A673 (cell line): ENCODE measurements at places on chromosomes 4 and X. TPM values are rescaled to one million over a fixed set of nuclear protein-coding genes. Genes with fewer than 3 reads are reported as not detected.

DNA sequence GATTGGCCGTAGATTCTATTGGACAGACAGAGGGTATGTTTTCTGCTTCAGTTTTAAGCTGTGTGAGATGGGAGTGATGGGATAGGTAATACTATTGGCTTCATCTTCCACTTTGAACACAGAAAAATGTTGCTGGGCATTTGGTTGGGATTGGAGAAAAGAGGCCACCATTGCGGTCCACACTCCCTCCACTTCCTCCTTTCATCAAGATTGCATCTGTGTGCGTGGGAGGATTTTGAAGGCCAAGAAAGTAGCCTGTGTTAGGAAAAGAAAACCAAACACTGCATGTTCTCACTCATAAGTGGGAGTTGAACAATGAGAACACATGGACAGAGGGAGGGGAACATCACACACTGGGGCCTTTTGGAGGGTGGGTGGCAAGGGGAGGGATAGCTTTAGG, 56.4 kb downstream of the EGF start:
- no peaks in the 10 kb centered on the region for H3K4me1 ChIP-seq
- no peaks in the 10 kb centered on the region for H3K27me3 ChIP-seq
- peaks cover 6% of the 10 kb centered on the region for H3K36me3 ChIP-seq
- DNase-seq, result no peak

DNA sequence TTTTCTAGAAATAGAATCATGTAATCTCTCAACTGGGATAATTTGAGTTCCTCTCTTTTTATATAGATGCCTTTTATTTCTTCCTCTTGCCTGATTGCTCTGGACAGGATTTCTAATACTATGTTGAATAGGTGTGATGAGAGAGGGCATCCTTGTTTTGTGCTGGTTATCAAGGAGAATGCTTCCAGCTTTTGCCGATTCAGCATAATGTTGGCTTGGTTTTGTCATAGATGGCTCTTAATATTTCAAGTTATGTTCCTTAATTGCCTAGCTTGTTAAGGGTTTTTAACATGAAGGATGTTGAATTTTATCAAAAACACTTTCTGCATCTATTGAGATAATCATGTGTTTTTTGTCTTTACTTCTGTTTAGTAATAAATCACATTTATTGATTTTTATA, 58.7 kb downstream of the TMEM47 start:
- no peak overlapping the region for H3K27ac ChIP-seq
- no peaks in the 10 kb centered on the region for H3K36me3 ChIP-seq
- no peak overlapping the region for H3K4me3 ChIP-seq

GRCh38 chrX:150482537-150483206, 85.7 kb upstream of the MTM1 start:
- H3K27me3 ChIP-seq, result no peaks in the 10 kb centered on the region
- no peak overlapping the region for H3K4me3 ChIP-seq
- no peaks in the 10 kb centered on the region for H3K36me3 ChIP-seq
- no peak overlapping the region for H3K27ac ChIP-seq
- no peaks in the 10 kb centered on the region for H3K4me1 ChIP-seq

- H3K4me1 ChIP-seq, result no peaks in the 10 kb centered on the region
- H3K36me3 ChIP-seq, result no peaks in the 10 kb centered on the region
- DNase-seq, result no peak
- H3K27me3 ChIP-seq, result no peaks in the 10 kb centered on the region
- no peak overlapping the region for H3K4me3 ChIP-seq
Observed at GRCh38 chrX:135410861-135411627, 10.7 kb upstream of the SMIM10L2A start.

GRCh38 chrX:2875798-2876399, 47.2 kb downstream of the GYG2 start:
- no peak overlapping the region for H3K27ac ChIP-seq
- H3K36me3 ChIP-seq, result no peaks in the 10 kb centered on the region
- DNase-seq, result peak; percentile 57
- H3K4me1 ChIP-seq, result peaks cover 6% of the 10 kb centered on the region

GRCh38 chr4:83704786-83705185, 168.9 kb downstream of the GPAT3 start:
- no peak for DNase-seq
- no peaks in the 10 kb centered on the region for H3K27me3 ChIP-seq
- H3K4me3 ChIP-seq, result no peak overlapping the region
- no peak overlapping the region for H3K27ac ChIP-seq
- peaks cover 15% of the 10 kb centered on the region for H3K4me1 ChIP-seq

DNA sequence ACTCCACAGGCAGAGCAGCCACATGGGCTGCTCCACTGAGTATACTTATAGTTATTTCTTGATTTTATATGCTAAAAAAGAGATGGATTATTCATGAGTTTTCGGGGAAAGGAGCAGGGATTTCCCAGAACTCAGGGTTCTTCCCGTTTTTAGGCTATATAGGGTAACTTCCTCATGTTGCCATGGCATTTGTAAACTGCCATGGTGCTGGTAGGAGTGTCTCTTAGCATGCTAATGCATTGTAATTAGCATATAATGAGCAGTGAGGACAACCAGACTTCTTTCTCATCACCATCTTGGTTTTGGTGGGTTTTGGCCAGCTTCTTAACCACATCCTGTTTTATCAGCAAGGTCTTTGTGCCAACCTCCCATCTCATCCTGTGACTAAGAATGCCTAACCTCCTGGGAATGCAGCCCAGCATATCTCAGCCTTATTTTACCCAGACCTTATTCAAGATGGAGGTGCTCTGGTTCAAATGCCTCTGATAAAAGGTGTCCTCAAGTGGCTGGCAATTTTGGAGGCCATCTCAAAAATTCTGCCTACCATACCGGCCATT, 213.0 kb upstream of the VEGFC start:
- DNase-seq, result peak; percentile 26
- no peaks in the 10 kb centered on the region for H3K36me3 ChIP-seq
- no peak overlapping the region for H3K4me3 ChIP-seq
- H3K27me3 ChIP-seq, result peaks cover 3% of the 10 kb centered on the region

DNA sequence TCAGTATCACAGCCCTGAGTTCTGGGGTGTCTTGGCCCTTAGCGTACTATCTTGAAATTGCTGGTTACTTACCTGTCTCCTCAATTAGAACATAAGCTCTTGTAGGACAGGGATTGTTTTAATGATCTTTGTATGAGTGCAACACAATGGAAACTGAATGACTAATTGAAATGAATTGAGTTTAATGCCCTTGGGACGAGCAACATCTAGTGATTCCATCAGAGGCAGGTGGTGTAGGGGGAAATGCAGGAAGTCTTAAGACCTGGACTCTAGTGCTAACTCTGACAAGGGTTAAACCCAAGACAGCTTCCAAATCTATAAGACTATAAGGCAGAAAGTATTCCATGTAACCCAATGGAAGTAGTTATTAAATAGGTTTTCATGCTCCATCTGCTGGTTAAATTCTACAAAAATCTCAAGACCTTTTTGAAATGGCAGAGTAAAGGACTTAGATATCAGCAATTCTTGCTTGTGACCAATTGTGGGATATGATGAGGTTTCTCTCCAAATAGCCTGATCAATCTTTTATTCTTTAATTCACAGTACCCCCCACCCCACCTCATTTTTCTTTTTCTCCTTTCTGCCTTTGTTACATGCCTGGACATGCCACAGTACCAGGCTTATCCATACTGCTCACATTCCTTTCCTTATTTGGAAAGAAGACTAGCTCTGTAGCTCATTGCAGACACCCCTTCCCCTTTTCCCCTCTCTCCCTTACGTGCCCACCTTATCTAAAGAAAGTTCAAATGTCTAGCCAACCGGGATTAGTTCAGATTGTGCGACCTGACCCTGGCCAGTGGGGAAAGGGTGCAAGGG, 340.8 kb downstream of the PAPSS1 start:
- no peak overlapping the region for H3K4me3 ChIP-seq
- peak; percentile 81 for DNase-seq
- H3K27me3 ChIP-seq, result no peaks in the 10 kb centered on the region
- peak overlapping the region; percentile 44 for H3K27ac ChIP-seq

GRCh38 chr4:123024710-123025109, 102.3 kb upstream of the NUDT6 start:
- H3K27me3 ChIP-seq, result no peaks in the 10 kb centered on the region
- no peak overlapping the region for H3K27ac ChIP-seq
- no peaks in the 10 kb centered on the region for H3K36me3 ChIP-seq
- no peak overlapping the region for H3K4me3 ChIP-seq
- peaks cover 4% of the 10 kb centered on the region for H3K4me1 ChIP-seq

DNA sequence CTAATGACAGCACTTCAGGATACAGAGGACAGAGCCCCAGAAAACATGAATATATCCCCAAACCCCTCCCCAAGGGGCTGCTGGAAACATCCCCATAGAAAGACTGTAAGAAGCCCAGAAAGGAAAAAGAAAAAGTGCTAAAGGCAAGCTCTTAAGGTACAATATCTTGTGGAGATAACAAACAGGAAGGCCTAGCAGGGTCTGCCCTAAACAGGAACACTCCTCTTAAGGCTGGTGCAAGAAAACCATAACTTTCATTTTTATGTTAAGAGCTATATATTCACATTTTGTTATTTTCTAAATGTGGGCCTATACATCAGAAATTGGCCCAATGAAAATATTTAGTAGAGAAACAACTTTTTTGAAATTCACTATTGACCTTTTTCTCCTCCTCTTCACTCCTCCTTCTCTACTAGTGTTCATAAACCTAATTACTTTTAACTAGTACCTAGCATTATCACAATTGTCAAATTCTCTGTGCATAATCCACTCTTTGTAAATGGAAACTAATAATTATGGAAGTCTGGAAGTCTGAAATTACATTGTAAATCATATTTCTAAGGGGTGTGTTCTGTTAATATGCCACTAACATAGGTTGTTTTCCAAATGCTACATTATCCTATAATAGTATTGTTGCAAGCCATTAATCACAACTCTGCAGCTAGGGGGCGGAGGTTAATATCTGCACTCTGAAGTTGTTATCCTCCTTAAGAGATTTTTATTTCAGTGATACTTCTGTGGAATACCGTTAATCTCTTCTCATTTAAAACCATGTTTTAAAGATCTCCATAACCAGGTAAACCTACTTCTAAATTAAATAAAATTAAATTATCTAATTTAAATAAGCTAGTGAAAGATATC, 59.8 kb downstream of the CASK start:
- H3K27me3 ChIP-seq, result no peaks in the 10 kb centered on the region
- no peaks in the 10 kb centered on the region for H3K36me3 ChIP-seq
- H3K4me3 ChIP-seq, result no peak overlapping the region
- H3K27ac ChIP-seq, result no peak overlapping the region
- H3K4me1 ChIP-seq, result no peaks in the 10 kb centered on the region
- DNase-seq, result no peak

DNA sequence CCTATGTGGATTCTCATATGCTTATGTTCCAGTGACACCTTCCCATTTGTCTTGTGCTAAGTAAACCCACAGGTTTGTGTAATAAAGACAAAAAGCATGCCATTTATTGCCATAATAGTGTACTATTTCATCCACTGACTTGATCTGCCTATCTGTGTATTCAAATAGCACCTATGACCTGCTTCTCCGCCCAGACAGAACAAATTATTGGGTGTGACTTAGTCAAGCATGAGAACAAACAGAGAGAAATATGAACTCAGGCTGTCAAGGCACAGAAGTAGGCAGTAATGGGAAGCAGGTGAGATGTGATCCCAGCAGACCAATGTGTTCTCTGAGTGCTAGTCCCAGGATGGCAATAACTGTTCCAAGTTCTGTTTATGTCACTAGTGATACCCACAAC, 25.4 kb downstream of the ELOVL6 start:
- no peak overlapping the region for H3K27ac ChIP-seq
- peaks cover 5% of the 10 kb centered on the region for H3K36me3 ChIP-seq
- no peaks in the 10 kb centered on the region for H3K4me1 ChIP-seq
- no peak overlapping the region for H3K4me3 ChIP-seq
- no peaks in the 10 kb centered on the region for H3K27me3 ChIP-seq
- no peak for DNase-seq

DNA sequence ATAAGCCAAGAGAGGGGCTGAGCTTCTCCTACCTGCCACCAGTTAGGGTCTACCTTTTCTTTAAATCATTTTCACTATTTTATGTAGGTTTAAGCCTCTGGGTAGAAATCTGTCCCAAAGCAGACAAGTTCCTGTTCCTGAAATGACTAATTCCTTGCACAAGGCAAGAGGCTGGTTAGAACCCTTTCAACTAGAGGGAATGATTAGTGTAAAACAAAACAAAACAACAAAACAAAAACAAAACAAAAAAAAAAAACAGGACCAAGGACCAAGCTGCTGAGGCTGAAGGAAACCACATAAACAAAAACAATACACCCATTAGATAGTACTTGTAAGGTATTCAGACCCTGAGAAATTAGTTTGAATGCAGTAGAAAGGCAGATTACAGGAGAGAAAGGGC, 62.7 kb downstream of the MAML3 start:
- no peaks in the 10 kb centered on the region for H3K36me3 ChIP-seq
- DNase-seq, result no peak
- H3K27me3 ChIP-seq, result no peaks in the 10 kb centered on the region

Gene RADX
- not detected in 2 replicates for total RNA-seq

Gene ZFX
- total RNA-seq, result 63.9 and 64.6 TPM in 2 replicates

Gene TRIM75
- not detected in 2 replicates for total RNA-seq

Gene AMER1
- total RNA-seq, result 3.4 and 4.3 TPM in 2 replicates

Gene TRPC5OS
- not detected in 2 replicates for total RNA-seq

Gene SAGE1
- not detected in 2 replicates for total RNA-seq

Gene SOD3
- total RNA-seq, result not detected in 2 replicates

Gene STAP1
- not detected in 2 replicates for total RNA-seq

Gene ARMCX6
- total RNA-seq, result 39.9 and 44.7 TPM in 2 replicates

Gene SLIT2
- 59.7 and 70.6 TPM in 2 replicates for total RNA-seq

Gene MAGEA2
- total RNA-seq, result not detected in 2 replicates

Gene MAGEA8
- total RNA-seq, result not detected in 2 replicates

Gene IL2
- total RNA-seq, result not detected in 2 replicates

Gene C4orf36
- 3.1 and 5.3 TPM in 2 replicates for total RNA-seq

Gene FRMPD3
- total RNA-seq, result 0.09 and 0.15 TPM in 2 replicates

Gene ZCCHC4
- total RNA-seq, result 17.7 and 18.0 TPM in 2 replicates

Gene IQCM
- not detected in 2 replicates for total RNA-seq
